A673 (cell line): ENCODE measurements at places on chromosomes 7 and 10. TPM values are rescaled to one million over a fixed set of nuclear protein-coding genes. Genes with fewer than 3 reads are reported as not detected.

WDR37 gene
- 12.6 and 15.5 TPM in 2 replicates for total RNA-seq

NOS3 gene
- 0.75 and 1.4 TPM in 2 replicates for total RNA-seq

ARL4A gene
- total RNA-seq: 15.9 and 18.3 TPM in 2 replicates

TNRC18 gene
- total RNA-seq: 91.7 and 97.2 TPM in 2 replicates

DNA sequence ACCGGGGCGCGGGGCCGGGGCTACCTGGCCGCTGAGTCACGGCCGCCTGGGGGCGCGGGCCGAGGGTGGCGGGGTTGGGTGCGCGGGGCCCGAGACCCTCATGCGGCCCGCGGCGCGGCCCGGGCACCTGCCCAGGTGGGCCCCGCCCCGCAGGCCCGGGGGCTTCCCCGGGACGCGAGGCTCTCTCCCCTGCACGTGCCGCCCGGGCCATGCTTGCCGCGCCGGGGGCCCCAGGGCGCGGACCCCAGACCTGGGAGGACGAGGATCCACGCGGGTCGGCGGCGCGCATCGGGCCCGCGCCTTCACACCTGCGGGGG lies 402 bp downstream of the MAFK start:
- H3K27me3 ChIP-seq: no peaks in the 10 kb centered on the region
- peaks cover 29% of the 10 kb centered on the region for H3K4me1 ChIP-seq
- peak overlapping the region; percentile 41 for H3K27ac ChIP-seq
- H3K36me3 ChIP-seq: no peaks in the 10 kb centered on the region
- no peak for DNase-seq

GRCh38 chr7:25382869-25383268 lies 154.6 kb upstream of the NPVF start:
- H3K4me3 ChIP-seq: no peak overlapping the region
- H3K27me3 ChIP-seq: peaks cover 80% of the 10 kb centered on the region
- H3K36me3 ChIP-seq: no peaks in the 10 kb centered on the region

DNA sequence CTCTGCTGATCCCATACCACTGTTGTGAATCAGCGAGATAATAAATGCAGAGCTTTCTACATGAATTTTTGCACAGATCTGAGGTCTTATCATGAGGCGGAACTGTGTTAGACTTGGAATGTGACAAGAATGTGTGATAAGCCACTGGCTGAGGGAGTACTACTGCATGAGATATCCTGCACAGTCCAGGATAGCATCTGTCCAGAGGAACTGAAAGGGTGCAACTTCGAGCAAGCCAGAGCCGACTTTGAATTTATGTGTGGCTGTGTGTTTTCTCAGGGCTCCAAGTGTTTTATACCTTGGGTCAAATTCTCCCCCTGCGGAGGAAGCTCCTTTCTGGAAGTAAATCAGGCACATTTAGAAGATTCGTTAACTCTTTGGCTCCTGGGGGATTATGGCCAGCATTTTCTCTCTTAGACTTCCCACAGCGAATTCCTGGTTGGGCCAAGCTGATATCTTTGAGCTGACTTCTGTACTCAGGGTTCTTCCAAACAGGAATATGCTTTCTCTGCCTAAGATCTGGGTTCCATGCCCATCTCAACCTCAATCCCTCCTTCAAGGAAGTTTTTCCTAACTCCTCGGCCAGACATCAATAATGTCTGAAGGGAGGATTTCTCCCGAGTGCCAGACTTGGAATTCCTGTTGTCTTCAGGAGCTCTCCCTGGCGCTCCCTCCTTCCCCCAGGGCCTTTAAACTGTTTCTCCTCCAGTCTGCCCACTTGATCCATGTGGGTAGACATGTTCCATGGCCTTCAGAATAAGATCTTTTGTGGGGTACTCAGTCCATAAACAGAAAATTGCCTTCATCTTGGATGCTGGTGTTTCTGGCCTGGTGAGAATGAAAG lies 2.5 kb upstream of the MEST start:
- peaks cover 3% of the 10 kb centered on the region for H3K4me1 ChIP-seq
- DNase-seq: peak; percentile 30
- H3K27ac ChIP-seq: no peak overlapping the region

GRCh38 chr10:51643734-51644133 lies 55.7 kb downstream of the CSTF2T start:
- no peaks in the 10 kb centered on the region for H3K36me3 ChIP-seq
- H3K27ac ChIP-seq: no peak overlapping the region
- peaks cover 6% of the 10 kb centered on the region for H3K4me1 ChIP-seq
- peaks cover 36% of the 10 kb centered on the region for H3K27me3 ChIP-seq
- no peak overlapping the region for H3K4me3 ChIP-seq
